ENCODE measurements at places on chromosomes 2 and 18.

- DNase-seq = no peak
Measured at GRCh38 chr2:98849113-98849512, 86.9 kb downstream of the CRACDL start.

DNA sequence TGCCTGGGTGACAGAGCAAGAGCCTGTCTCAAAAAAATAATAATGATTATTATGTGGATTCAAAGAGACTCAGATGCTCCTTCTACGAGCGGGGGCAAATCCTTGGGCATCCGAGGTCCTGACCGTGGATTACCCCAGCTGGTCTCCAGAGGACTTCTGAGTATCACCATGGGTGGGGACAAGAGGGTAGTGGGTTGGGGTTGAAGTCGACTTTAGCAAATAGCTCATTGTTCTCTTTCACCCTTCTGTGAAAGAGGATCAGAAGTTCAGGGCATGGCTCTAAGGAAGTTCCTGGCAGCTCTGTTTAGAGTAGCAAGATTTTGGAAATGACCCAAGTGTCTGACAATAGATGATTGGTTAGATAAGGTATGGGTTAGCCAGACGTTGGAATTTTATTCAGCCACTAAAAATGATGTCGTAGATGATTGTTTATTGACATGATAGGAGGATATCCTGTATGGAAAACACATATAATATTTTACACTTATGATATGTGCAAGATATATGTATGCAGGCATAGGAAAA is 59.0 kb upstream of the SPRED2 start:
- no peak for DNase-seq

DNA sequence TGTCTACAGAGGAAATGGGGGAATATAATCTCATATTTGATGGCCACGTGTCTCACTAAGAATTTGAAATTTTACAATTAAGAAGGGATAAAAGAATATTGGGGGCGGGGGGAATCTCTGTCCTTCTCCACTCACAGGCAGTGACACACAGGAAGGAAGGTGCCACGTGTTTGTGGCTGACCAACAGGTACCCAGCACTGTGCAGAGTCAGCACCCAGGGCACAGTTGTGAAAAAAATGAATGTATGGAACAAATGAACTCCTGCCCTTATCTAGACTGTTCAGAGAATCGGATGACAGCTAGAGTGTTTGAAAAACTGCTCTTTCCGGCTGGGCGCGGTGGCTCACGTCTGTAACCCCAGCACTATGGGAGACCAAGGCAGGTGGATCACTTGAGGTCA is 317.0 kb upstream of the MYT1L start:
- no peak for DNase-seq

- DNase-seq = no peak
Measured at GRCh38 chr18:48820483-48821250, 130.1 kb downstream of the SMAD7 start.

GRCh38 chr2:102369866-102370265 is 14.3 kb downstream of the IL18R1 start:
- DNase-seq = no peak

GRCh38 chr2:69514406-69514805 is 77.2 kb upstream of the NFU1 start:
- no peak for DNase-seq

GRCh38 chr2:86140969-86141392 is 34.9 kb downstream of the PTCD3 start:
- DNase-seq = no peak

- peak; percentile 11 for DNase-seq
Measured at GRCh38 chr2:10659898-10660568, 29.7 kb downstream of the NOL10 start.

- no peak for DNase-seq
Measured at GRCh38 chr2:159880729-159881128, 82.7 kb upstream of the CD302 start.

DNA sequence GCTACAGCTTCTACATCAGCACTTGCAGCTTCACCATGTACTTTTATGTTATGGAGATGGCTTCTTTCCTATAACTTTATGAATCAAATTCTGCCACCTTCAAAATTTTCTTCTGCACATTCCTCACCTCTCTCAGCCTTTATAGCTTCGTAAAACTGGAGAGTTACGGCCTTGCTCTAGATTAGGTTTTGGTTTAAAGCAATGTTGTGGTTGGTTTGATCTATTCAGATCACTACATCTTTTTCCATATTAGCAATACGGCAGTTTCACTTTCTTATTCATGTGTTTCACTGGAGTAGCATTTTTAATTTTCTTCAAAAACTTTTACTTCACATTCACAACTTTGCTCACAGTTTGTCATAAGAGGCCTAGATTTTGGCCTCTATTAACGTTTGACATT is 242.9 kb upstream of the GYPC start:
- DNase-seq = no peak

GRCh38 chr2:177015356-177015923 is 197.2 kb upstream of the HNRNPA3 start:
- DNase-seq = no peak

- no peak for DNase-seq
Measured at GRCh38 chr2:1136846-1137245, 186.2 kb downstream of the SNTG2 start.

DNA sequence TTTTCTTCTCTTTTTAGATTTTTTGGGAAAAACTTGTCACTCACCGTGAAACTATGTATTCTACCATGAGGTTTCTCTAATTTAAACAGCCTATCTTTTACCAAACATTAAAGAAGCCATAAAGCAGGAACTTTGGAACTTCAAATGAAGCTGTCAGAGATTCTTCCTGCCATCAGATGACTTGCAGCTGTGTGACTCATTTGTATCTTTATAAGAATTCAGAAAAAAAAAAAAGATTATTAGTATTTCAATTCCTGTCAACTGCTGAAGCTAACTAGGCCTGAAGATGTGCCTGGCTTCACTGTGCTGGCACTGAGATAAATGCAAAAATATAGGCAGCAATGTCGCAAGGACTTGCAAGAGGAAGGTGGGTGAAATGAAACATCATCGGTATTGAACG is 1399.1 kb upstream of the PIK3C3 start:
- no peak for DNase-seq
